GF-D8 (cell line): ENCODE measurements at places on chromosomes 6 and 20.

- DNase-seq, result no peak
Measured at GRCh38 chr6:161487217-161487531, 213.3 kb upstream of the AGPAT4 start.

DNA sequence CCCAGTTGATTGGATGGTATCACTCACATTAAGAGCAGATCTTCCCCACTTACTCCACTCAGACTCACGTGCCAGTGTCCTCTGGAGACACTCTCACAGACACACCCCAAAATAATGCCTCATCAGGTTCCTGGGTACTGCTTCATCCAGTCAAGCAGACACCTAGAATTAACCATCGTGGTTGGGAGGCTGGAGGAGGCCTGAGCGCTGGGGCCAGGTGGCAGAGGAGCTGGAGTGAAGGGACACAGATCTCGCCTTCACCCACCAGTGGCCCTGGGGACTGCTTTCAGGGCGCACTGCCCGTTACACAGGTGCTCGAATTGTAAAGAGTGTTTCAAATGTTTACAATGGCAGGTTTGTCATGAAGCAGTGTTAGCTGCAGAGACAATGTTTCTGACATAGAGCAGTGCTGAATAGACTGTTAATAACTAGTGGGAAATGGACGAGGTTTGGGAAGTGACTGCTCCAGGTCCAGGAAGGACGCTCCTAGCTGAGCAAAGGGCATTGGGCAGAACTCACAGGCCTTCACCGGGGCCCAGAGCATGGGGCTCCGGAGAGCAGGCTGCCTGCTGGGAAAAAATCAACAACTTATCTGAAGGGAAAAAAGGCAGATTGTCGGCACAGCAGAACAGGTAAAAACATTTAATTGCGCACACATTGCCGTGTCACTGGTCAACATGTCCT is 38.4 kb downstream of the TMEM242 start:
- DNase-seq, result no peak

DNA sequence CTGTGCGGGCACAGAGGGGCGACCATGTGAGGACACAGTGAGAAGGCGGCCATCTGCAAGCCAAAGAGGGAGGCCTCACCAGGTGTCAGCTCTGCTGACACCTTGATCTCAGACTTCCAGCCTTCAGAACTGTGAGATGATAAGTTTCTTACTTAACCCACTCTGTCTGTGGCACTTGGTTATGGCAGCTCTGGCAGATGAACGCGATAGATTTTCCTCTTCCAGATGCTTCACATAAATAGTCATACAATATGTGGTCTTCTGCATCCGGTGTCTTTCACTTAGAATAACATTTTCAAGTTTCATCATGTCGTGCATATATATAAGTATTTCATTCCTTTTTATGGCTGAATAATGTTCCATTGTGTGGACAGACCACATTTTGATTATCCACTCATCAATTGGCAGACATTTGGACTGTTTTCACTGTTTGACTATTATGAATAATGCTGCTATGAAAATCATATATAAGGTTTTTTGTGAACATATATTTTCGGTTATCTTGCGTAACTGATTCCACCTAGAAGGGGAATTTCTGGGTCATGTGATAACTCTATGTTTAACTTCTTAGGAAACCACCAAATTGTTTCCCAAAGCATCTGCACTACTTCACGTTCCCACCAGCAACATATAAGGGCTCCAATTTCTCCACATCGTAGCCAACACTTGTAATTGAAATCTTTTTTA is 30.2 kb downstream of the PRR18 start:
- DNase-seq, result no peak

DNA sequence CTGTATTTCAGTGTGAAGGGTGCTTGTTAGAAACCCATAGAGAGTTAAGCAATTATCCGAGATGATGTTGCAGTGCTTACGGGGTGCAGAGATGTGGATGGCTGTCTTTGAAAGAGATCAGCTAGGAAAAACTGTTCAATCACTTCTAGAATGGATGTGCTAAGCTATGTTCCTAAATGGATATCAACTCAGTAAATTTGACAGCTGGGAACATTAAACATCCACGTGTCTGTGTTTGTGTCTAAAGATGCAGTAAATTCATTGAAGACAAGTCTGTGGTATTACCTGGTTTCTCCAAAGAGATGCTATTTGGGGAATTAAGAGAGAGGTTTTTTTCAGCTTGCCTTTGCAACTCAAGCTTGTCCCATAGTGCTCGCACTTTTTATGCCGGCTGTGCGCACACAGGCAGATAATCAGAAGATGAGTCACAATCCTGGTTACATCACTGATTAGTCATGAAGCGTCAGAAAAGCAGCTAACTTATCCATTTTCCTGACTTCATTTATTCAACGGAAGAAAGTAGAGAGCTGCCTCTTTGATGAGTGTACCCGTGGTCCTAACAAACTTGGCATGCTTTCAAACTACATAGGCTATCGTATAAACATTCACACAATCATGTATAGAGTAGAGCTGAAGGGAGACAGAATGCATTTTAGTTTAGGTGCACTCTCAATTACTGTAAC is 691.7 kb upstream of the SLC35B3 start:
- DNase-seq, result no peak

- DNase-seq, result no peak
Measured at GRCh38 chr6:70673601-70674000, 5.9 kb downstream of the SMAP1 start.

DNA sequence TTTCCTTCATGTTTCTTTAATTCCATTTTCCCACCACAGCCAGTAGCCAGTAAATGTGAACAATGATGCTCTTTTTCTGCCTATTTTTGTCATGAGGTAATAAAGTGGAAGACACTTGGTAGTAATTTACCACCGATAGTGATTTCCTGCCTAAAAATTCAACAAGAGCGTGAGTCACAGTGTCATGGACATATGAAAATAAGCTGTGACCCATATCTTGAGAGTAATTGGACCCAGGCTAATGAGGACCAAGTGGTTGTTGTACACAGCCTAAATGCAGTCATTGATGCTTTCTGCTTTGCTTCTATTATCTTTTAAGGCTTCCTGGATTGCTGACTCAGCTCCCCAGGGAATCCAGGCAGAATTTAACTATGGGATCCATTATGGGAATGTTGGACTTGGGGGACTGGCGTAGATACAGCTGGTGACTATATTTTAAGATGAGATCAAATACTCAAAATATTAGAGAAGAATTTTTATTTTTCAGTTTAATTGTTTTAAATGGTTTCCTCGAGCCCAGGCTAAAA is 265.9 kb upstream of the FERMT1 start:
- DNase-seq, result no peak

DNA sequence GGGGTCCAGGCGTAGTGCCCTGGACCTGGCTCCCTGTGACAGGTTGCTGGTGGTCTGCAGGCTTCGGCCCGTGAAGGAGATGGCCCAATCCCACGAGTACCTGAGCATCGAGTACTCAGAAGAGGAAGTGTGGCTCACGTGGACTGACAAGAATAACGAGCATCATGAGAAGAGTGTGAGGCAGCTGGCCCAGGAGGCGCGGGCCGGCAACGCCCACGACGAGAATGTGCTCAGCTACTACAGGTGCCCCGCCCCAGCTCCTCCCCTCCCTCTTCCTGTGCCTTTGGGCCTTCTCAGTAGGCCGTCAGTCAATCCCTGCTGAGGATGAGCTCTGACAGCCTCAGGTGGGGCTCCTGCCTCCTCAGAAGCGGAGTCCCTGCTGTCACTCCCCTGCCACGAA is 42.6 kb downstream of the UQCC2 start:
- no peak for DNase-seq

DNA sequence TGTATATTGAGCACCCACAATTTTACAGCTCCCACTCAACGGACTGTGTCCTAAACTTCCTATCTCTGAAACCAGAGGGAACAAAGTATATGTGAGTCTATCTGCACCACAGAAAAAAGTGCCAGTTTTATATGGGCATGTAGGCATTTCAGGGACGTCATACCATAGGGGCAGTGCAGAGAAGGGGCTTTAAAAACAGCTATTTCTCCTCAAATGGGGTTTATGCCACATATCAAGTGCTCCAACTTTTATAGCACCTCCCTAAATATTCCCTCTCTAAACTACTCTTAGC is 28.9 kb upstream of the ASF1A start:
- peak; percentile 44 for DNase-seq

GRCh38 chr6:7905416-7905815 is 5.2 kb downstream of the TXNDC5 start:
- no peak for DNase-seq

- no peak for DNase-seq
Measured at GRCh38 chr20:42099101-42099500, 480.9 kb upstream of the CHD6 start.

GRCh38 chr6:35213824-35214756 is at the start of gene SCUBE3:
SCUBE3 (plus strand) TSS chr6:35213956; CDS start chr6:35214419, 463 bp downstream.
- DNase-seq, result no peak

- DNase-seq, result no peak
Measured at GRCh38 chr6:34246249-34246562, 2.6 kb downstream of the SMIM29 start.

GRCh38 chr6:134619077-134619476 is 301.2 kb upstream of the SGK1 start:
- DNase-seq, result no peak
